SK-N-DZ (cell line): ENCODE measurements at places on chromosomes 6 and 20.

DNA sequence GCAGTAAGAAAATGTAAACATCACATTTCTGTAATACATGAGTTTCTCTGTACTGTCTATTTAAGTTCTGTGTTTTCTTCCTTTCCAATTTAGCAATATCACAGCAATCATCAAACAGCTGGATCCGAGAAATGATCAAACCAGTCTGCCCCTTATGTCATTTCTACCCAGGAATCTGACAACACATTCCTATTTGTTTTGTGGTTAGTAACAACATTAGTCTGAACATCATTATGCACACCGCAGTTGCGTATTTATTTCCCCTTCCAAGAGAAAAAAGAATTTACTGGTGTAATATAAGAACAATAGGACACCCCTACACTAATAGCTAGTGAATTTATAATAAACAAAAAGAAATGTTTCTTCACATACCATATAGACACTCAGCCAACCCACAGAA is 179.5 kb downstream of the BTBD9 start:
- no peak for DNase-seq

DNA sequence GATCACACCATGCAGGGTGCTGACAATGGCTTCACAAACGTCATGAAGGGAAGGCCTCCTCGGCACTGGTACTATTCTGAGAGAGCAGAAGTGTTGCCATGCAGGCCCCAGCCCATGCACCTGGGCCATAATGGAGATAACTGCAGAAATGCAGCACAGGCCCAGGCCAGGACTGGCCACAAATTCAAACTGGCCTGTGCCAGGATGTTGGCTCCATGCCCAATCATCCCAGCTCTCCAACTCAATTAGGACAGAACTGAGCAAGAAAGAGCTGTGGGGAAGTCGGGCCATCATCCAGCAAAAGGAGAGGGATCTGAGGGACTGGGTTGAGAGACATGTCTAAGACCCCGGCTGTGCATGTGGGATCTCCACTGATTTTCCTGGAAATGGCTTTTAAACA is 48.9 kb upstream of the SYNDIG1 start:
- no peak for DNase-seq

- DNase-seq: no peak
Measured at GRCh38 chr20:17611540-17612286, 41.8 kb downstream of the DSTN start.

- peak; percentile 61 for DNase-seq
Measured at GRCh38 chr6:56954403-56955170, at the start of gene BEND6. TSS of gene BEND6 (plus strand) at chr6:56955107. CDS start at chr6:56981811, 26,704 bp downstream.

DNA sequence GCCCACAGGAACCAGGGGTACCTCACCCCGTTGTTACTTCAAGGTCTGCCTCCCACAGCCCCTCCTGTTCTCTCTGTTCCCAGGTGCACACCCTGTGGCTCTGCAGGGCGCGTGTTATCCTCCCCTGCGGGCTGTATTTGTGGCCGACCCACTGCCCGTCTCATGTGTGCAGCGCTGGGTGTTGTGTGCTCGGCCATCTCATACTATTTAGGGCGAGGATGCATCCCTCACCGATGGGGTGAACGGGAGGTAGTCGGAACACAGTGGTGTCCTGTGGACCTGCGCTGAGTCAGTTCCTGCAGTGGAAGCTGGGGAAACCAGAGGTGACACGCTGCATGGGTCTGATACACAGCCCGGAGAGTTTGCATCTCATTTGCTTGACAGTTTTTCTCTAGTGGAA is 94.5 kb upstream of the SULF2 start:
- no peak for DNase-seq

- no peak for DNase-seq
Measured at GRCh38 chr6:136757150-136757549, 35.1 kb downstream of the MAP3K5 start.

DNA sequence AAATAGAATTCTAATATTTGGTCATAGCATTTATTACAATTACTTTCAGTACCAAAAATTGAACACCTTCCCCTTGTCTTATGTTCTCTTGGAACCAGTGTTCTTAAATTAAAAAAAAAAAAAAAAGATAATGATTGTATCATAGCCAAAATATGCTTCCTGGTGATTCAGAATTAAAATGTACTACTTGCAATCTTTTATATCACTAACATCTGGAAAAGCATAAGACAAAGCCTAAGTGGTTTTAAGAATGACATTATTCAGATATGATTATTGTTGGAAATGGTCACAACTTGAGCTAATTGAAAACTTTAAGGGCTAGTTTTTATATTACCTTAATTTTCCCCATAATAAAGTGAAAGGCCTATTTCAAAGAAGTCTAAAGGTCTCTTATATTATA is 493.3 kb upstream of the MARCKS start:
- no peak for DNase-seq

GRCh38 chr20:23086056-23086566 is at the start of gene CD93:
TSS of gene CD93 (minus strand) at chr20:23086324. CDS start at chr20:23086192, 132 bp downstream.
- DNase-seq: no peak

DNA sequence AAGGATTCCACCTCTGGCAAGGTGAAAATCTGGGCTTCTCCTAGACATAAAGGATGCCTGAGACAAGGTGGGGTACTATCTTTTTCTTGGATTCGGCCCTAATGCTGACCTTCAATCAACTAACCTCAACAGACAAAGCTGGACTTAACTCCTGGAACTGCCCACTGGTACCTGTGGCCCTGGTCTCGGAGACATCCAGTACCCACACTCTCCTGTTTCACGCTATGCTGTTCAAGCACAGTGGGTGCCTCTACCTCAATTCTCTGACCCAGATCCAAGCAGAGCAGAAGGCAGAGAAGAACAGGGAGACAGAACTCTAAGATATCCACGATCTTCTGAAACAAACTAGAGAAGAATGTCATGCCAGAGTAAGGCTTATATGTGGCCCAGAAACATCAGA is 189.8 kb upstream of the FOXQ1 start:
- DNase-seq: no peak

- DNase-seq: no peak
Measured at GRCh38 chr6:137105375-137105774, 60.6 kb upstream of the IL20RA start.

DNA sequence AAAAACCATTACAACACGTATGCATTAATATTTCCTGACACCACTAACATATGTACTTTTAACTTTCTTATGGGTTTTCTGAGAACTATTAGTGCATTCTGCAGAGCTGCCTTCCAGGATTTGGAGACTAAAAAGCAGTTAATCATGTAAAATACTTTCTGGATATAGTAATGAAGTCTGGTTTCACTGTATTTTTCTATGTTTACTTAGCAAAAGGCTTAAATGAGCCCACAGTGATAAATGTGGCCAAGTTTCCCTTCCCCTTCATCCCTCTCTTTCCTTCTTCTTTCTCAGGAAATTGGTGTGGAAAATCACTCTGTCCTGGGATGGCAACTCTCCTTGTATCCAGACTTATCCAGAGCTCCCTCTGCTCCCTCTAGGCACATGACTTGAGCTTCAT is 29.7 kb upstream of the ENPP1 start:
- no peak for DNase-seq

GRCh38 chr20:48212806-48213509 is 427.7 kb upstream of the SULF2 start:
- peak; percentile 57 for DNase-seq

DNA sequence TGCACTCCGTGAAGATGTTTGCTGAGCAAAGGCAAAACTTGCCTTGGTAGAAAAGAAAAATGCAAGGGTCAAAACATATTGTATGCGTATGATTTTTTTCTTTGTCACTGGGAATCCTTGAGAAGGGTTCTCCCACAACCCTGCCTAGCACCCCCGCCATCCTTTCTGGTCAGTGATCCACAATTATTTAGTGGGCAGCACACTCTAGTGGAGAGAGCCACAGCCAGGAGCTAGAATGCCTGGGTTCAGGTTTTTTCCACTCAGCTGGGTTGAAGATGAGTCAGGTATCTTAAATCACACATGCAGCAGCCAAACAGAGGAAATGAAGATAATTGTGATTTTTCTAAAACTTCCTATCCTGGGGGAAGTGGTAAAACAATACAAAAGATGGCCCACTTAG is 243.1 kb downstream of the PKHD1 start:
- peak; percentile 67 for DNase-seq

- no peak for DNase-seq
Measured at GRCh38 chr6:92667843-92668242, 751.5 kb downstream of the EPHA7 start.

DNA sequence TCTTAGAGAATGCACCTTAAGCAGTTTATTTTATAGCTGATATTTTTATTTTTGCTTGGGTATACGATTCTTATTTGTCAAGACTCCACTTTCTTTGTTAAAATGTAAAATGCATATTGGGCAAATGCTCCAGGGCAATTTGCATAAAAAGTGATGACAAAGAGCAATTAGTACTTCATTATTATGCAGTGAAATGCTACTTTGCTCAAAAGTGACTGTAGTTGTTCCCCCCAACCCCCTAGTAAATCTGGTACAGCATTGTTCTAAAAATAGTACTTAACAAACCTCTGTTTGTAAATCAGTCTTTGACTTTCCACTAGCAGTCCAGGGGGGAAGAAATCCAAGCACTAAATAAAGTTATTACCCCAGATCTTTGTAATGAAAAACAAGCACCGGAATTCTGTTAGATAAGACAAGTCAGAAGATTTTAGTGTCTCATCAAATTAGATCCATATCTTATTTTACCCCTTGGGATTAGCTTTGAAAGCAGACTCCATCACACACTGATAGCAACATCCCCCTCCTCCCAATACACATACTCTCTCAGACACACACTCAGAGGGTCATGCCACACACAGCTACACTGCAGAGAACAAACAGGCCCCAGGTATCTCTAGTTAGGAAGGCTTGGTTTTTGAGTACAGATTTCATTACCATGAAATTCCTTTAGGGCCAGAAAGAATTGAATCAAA is 32.9 kb upstream of the BACH2 start:
- peak; percentile 37 for DNase-seq

- DNase-seq: no peak
Measured at GRCh38 chr6:98764373-98764911, 69.9 kb upstream of the POU3F2 start.

- no peak for DNase-seq
Measured at GRCh38 chr20:1722513-1723050, 65.0 kb upstream of the SIRPG start.

DNA sequence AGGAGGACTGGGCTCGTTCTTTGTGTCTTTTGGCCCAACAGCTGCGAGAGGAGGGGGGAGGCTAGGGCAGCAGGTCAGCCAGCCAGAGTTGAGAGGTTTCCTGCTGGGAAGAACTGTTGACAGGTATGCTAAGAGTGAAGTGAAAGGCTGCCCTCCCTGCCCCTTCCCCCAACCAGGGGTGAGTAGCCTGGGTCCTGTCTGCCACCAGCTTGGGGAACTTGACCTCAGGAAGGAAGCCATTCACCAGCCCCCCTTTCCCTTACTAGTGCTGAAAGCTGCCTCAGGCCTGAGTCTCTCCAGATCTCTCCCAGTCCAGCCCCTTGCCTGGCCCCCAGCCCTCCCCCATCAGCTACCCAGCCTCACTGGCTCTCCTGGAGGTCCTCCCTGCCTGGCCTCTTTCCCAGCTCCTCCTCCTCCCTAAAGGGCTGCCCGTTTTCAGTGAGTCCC is 20.7 kb upstream of the ZNF76 start:
- DNase-seq: no peak

DNA sequence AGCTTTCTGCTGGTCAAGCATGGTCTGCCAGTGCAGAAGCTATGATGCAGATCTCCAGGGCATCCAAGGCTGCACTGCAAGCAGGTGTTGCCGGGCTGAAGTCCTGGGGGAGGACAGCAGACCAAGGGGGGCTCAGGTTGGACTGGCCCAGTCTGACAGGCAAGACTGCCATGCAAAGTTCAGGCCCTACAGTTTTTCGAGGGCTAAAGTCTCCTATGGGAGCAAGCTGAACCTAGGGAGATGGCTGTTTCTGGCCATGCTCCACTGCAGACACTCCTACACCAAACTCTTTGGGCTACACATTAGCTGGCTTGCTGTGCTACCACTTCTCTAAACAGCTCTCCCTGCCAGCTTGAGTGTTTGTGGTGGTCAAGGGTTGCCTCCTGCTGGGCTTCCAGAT is 130.0 kb upstream of the SYNCRIP start:
- DNase-seq: no peak

DNA sequence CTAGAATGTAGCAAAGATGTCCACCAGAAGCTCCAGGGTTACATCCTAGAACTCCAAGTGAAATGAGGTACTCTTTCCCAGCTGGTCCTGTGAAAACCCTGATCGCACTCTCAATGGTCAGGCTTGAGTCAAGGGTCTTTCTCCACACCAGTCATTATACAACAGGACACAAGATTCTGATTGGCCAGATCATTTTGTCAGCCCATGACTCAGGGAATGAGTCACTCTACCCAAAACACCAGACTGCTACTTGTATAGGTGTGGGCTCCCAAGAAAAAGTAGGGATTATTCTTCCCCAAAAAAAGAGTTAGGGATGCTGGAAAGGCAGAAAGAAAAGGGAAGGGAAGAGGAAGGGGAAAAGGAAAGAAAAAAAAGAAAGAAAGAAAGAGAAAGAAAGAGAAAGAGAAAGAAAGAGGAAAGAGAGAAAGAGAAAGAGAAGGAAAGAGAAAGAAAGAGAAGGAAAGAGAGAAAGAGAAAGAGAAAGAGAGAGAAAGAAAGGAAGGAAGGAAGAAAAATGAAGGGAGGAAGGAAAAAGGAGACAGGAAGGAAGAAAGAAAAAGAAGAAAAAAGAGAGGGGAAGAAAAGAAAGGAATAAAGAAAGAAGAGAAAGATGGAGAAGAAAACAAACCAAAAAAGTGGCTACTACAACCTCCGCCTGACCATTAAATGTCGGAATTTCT is 30.5 kb downstream of the ANKEF1 start:
- DNase-seq: no peak

DNA sequence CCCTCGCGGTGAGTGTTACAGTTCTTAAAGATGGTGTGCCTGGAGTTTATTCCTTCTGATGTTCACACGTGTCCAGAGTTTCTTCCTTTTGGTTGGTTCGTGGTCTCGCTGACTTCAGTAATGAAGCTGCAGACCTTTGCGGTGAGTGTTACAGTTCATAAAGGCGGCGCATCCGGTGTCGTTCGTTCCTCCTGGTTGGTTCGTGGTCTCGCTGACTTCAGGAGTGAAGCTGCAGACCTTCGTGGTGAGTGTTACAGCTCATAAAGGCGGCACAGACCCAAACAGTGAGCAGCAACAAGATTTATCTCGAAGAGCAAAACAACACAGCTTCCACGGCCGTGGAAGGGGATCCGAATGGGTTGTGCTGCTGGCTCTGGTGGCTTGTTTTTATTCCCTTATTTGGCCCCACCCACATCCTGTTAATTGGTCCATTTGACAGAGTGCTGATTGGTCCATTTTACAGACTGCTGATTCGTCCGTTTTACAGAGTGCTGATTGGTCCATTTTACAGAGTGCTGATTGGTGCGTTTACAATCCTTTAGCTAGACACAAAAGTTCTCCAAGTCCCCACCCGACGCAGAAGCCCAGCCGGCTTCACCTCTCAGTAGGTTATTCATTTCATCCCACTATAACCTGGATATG is 48.2 kb upstream of the ARG1 start:
- DNase-seq: no peak

DNA sequence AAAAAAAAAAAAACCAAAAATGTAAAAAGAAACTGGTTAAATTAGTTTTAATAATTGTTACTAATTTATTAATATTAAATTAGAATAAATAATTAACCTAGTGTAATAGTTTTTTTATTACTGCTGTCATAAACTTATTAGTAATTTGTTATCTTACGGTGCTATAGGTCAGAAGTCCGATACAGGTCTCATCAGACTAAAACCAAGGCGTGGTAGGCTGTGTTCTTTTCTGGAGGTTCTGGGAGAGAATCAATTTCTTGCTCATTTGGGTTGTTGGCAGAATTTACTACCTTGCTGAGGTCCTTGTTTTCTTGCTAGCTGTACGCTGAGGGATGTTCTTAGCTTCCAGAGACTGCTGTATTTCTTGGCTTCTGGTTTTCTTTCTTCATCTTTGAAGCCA is 85.9 kb upstream of the RNF24 start:
- no peak for DNase-seq
